ENCODE measurements at places on chromosomes 2 and 18.

GRCh38 chr2:219722276-219722879 is 94.9 kb downstream of the SLC4A3 start:
- no peak for DNase-seq

GRCh38 chr2:185862657-185863398 is 124.2 kb downstream of the FSIP2 start:
- DNase-seq: no peak

DNA sequence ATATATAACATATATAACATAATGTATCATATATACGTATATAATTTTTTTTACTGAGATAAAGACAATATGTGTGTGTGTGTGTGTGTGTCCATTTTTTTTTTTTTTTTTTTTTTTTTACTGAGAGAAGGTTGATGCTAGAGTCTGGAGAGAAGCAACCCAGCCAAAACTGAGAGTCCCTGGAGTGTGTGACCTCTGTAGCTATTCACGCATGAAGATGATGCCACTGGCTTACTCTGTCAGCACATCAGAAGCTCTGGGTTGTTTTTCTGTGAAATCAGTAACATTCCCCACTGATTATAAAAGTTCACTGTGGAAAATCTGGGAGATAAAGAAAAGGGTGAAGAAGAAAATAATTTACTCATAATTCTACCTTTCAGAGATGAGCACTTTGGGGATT is 27.2 kb downstream of the CCDC195 start:
- DNase-seq: no peak

DNA sequence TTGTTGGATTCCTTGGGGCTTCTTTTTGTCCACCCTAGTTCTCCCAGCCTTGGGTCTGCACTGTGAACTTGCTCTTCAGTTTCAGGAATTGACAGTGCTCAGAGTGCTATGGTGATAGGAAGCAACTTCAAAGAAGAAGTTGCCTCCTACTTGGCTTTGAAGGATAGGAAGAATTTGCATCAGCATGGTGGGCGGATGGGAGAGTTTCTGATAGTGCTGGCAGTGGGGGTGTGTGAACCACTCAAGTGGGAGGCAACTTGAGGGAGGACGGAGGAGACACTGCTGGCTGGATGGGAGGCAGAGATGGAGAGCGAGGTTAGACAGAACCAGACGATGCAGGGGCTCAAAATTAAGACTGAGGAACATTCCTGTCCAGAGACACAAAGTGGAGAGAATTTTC is 164.4 kb upstream of the SKOR2 start:
- no peak for DNase-seq

- no peak for DNase-seq
Observed at GRCh38 chr2:28300485-28301341, 91.9 kb upstream of the FOSL2 start.

- DNase-seq: no peak
Observed at GRCh38 chr2:224133387-224133786, 94.3 kb upstream of the SERPINE2 start.

GRCh38 chr2:17765398-17765797 is 11.5 kb downstream of the GEN1 start:
- DNase-seq: no peak

DNA sequence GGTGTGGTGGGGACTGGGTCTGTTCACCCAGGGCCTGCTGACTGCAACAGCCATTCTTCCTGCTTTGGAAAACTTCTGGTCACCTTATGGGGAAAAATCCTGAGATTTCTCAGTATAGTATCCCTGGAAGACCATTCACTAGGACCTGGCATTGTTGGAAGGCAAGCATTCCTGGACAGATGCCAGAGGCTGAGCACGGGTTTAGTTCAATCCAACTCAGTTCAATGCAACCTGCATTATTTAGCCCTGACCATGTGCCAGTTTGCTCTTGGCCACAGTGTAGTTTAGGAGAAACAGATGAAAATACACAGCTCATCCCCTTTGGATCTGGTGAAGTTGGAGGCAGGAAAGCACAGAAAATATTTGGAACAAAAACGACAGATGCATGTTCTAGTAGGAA is 95.9 kb downstream of the LPIN1 start:
- no peak for DNase-seq

DNA sequence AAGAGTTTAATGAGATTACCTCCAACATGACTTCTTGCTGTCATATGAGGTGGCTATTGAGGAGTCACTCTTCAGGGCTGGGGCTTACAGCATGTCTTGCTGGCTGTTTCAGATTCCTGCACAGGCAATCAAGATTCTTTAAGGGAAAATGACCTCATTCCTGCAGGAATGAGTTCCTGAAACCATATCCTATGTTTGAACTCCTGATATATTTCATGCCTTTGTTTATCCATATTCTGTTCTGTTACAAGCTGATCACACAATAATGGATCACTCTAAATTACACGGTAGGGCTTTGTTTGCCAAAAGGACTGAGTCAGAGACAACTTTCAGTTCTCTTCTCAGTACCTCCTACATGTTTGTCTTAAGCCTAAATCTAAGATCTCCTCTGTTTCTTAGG is 879.8 kb upstream of the PIK3C3 start:
- DNase-seq: no peak

- no peak for DNase-seq
Observed at GRCh38 chr2:212052412-212053159, 486.0 kb downstream of the ERBB4 start.

- no peak for DNase-seq
Observed at GRCh38 chr2:174522553-174522952, 35.7 kb upstream of the GPR155 start.

GRCh38 chr2:76427452-76427851 is 716.7 kb upstream of the GCFC2 start:
- no peak for DNase-seq

DNA sequence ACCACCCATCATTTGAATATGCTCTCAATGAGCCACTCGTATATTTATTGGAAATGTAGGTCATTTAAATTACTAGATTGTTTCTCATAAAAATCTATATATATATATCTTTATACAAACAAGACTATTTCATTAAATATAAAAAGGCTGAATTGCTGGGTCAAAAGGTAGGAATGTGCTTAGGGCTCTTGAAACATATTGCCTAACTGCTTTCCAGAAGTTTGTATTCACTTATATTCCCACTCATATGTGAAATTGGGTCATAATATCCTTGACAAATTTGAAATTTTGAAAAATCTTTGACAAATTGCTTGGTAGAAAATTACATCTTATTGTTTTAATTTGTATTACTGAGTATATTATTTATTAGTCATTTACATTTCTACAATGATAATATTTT is 999.8 kb upstream of the CDH2 start:
- DNase-seq: no peak

GRCh38 chr2:202018950-202019349 is 14.7 kb upstream of the FZD7 start:
- no peak for DNase-seq

DNA sequence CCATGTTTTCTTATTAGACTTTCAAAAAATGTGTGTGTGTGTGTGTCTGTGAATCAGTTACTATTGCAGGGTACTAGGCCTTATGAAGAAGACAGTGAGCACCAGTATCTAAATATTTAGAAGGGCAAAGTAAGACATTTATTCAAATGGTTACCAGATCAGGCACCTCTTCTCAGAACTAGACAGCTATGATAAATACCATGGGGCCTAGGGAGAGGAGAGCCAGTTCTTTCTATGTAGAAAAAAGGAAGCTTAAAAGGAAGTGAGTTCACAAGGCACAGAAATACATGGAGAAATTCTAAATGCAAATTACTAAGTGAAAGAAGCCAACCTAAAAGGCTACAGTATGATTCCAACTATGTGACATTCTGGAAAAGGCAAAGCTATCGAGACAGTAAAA is 261.3 kb downstream of the SOX11 start:
- no peak for DNase-seq

DNA sequence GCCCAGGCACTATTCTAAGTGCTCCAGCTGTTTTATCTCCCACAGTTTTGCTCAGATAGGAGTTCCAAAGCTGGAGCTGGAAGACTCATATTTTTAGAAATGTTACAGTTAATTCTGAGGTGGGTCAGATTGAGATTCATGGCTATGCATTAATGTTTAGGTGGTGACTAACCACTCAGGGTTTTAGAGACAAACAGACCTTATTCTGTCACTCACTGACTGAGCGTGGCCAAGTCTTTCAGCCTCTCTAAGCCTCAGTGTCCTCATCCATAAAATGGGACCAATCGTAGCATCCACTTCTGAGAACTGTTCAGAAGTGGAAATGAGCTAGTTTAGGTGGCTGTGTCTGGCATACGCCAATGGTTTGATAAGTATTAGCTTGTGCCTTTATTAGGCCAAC is 4.3 kb upstream of the CASP8 start:
- DNase-seq: peak; percentile 12

DNA sequence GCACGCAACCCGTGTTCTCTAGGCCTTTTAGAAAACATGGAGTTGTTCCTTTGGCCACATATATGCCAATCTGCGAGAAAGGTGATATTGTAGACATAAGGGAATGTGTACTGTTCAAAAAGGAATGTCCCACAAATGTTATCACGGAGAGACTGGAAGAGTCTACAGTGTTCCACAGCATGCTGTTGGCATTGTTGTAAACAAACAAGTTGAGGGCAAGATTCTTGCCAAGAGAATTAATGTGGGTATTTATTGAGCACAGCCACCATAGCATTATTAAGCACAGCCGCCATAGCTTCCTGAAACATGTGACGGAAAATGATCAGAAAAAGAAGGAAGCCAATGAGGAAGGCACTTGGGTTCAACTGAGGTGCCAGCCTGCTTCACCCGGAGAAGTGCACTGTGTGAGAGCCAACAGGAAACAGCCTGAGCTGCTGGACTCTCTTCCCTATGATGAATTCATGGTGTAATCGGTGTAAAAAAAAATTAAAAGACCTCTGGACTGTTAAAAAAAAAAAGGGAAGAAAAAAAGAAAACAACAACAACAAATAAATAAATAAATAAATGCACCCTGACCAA is 29.0 kb upstream of the REL start:
- no peak for DNase-seq

DNA sequence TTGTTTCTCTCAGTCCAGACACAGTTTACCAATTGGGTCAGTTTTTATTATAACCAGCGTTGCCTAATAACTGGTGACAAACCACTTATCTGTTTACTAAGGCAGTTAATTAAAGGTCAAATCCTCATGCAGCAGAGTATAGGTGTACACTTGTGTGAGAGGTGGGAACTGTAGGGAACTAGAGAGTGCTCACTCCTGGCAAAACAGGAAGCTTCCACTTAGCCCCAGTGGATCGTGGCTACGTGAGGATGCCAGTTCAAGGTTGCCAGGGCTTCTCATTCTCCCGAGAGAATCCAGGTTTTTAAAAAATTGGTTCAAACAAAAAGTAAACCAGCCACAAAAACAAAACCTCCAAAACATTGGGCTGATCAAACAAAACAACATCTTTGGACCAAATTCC is 8.1 kb downstream of the CYBRD1 start:
- no peak for DNase-seq

DNA sequence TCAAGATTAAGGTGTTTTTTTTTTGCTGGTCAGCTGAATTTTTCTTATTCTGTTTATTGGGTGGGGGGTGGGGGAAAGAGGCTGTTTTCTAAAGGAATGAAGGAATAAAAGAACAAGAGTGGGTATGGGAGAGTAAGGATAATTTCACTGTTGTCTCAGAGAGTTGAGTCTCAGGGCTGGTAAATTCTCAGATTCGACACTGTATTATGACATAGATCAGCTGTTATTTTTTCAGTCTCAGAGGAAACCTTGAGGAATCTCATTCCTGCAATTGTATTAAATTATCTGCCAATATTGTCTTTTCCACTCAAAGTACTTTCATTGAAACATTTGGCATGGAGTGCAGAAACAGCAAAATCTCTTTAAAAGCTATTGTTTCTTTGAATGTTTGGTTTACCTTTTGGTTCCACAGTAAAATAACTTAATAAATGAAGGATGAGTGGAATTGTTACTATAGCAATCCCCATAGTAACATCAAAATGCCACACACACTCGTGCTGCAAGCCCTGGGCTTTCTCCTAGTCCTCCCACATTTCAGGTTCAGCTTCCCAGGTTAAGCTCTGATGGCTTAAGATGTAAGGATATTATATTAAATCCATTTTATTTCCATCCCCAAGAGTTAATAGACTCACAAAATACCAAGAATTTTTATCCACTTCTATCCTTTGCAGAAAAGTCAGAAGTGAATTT is 478.7 kb upstream of the TCF4 start:
- DNase-seq: no peak
